ENCODE measurements at places on chromosomes 7 and 10. TPM values are rescaled to one million over a fixed set of nuclear protein-coding genes. Genes with fewer than 3 reads are reported as not detected.

SAP25 gene
- total RNA-seq, result 3.4 TPM

LEP gene
- not detected for total RNA-seq

HIBADH gene
- total RNA-seq, result 15.7 TPM

CALHM3 gene
- not detected for total RNA-seq

HOXA3 gene
- total RNA-seq, result 11.3 TPM

SLC26A3 gene
- total RNA-seq, result not detected

SFRP5 gene
- not detected for total RNA-seq

Data from neural crest cell (in vitro differentiated cells).